Activated CD4-positive, CD25-positive, alpha-beta regulatory T cell (primary cell): ENCODE measurements at places on chromosomes 5 and 9.

GRCh38 chr5:24005384-24005783 lies 498.0 kb downstream of the PRDM9 start:
- no peak for DNase-seq

GRCh38 chr5:175230299-175230698 lies 213.7 kb downstream of the DRD1 start:
- DNase-seq: no peak

DNA sequence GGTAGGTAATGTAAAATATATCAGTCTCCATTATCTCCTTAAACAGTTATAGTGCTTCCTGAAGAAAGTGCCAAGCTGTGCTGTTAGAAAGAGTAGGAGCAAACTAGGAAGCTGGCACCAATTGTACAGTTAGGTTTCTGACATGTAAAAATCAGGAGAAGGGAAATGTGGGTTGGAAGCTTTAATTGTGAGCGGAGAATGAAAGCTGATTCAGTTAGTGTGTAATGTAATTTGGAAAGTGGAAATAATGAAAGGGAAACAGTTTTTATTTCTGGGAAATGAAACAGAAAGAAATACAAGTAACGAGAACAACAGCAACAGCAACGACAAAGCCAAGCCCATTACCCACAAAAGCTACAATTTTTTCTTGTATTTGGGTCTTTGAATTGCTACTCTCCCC lies 48.8 kb upstream of the JAK2 start:
- DNase-seq: no peak

- no peak for DNase-seq
Observed at GRCh38 chr9:127898433-127899127, 823 bp downstream of the ST6GALNAC6 start.

DNA sequence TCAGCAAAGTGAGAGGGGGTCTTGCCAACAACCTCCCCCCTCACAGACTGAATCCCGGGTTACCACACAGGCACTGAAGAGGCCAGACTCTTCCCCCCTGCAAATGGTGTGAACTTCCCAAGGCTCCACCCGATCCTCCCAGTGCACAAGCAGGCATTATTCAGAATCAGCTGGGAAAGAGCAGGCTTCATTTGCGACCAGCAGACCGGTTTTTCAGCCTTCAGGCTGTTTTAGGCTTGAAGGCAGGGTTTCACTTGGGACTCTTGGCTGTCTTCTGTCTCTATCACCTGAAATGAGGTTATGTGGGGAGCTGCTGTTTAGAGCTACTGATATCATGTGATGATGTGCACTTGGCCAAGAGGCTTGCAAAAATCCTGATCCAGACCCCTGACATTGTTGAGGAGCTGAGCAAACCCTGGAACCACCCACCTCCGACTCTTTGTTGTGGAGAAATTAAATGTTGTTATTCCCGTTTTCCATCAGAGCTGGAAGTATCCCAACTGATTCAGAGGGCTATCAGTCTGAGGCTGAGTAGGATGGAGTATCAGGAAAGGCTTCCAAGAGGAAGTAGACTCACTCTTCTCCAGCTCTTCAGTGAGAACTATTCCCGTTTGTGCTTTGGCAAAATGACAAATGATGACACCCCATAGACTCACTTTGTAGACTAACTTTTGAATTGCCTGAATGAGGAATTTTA lies 63.3 kb upstream of the ZFR start:
- no peak for DNase-seq

- DNase-seq: no peak
Observed at GRCh38 chr9:19976226-19976625, 187.4 kb upstream of the SLC24A2 start.

- no peak for DNase-seq
Observed at GRCh38 chr5:110663525-110663924, 62.9 kb downstream of the TMEM232 start.
